Muscle of arm (tissue), 14 donors: ENCODE measurements at places on chromosomes 11 and 22.

- no peak for DNase-seq
Measured at GRCh38 chr11:24754406-24754805, 257.6 kb downstream of the LUZP2 start.

DNA sequence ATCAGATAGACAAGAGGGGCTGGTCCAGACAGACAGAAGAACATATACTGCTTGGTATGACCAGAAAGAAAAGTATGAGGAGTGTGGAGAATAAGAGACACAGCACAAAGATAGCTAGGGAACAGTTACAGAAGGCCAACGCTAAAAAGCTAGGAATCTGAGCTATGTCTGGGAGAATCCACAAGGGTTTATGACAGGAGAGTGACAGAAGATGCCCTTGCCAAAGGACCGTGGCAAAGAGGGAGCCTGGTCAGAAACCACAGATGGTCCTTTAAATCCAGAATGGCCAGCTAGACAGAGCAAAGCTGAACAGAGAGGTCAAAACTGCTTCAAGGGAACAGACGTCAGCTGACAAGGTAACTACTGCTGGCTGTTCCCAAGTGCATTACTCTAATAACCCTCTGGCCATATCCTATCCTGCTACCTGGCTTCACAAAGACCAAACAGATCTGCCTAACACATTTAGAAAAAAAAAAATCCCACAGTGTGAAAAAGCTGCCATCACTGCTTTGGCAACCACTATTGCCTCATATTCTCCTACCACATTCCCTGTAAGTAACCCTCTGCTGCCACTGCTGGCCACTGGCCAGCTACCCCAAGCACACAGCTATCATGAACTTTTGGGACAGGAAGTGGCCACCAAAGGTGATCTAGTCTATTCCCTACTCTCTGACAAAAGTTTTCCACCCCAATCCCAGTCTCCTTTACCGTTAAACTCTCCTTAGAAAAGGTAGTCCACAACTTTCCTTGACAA lies 7.3 kb downstream of the SERGEF start:
- no peak for DNase-seq

DNA sequence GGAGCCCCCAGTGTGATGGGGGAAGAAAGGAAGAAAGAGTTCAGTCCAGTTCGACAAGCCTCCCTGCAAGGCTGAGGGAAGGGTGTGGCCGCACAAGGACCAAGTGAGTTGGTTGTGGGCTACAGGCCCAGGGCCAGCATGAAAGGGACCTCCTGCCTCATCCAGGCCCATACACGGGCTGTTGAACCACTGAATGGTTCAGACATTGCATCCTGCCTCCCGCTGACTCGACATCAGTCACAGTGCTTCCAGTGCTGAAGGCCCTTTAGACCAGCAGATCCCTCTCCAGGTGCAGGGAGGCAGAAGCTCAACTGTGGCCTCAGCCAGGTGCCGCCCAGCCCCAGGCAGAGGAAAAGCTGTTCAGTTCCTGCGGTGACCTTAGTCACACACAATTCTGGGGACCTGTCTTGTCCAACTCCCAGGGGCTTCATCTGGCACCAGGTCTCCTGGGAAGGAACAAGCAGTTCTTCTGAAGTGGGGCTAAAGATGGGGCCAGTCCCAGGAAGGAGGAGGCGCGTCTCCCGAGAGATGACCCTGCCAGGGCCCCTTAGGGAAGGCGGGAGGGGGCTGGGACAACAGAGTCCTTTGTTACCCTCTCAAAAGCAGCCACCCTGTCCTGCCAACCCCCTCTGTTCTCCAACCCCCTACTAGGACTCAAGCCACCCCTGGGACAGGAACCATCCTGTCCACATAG lies 6.6 kb downstream of the ARRB1 start:
- no peak for DNase-seq

DNA sequence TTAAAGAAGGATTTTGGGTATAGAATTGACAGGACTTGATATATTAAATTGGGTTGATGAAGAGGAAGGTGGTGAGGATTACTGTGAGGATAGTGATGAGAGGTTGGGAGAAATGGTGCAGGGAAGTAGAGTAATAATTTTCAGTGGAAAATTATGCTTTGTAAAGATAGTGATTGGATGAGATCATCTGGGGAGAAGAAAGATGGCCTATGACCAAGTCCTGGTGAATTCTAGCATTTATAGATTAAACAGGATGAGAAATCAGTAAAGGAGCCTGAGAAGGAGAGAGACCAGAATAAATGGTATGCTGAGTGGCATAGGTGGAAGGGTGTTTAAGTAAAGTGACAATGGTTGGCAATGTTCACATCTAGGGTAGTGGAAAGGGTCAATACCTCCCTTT lies 15.0 kb downstream of the IPO7 start:
- no peak for DNase-seq

- DNase-seq: peak; percentile 33
Measured at GRCh38 chr11:86800076-86800959, at the start of gene PRSS23. PRSS23 (plus strand) TSS chr11:86800542; CDS start chr11:86807644, 7,102 bp downstream.

- DNase-seq: peak; percentile 42
Measured at GRCh38 chr11:74749127-74749964, 697 bp downstream of the RNF169 start.

DNA sequence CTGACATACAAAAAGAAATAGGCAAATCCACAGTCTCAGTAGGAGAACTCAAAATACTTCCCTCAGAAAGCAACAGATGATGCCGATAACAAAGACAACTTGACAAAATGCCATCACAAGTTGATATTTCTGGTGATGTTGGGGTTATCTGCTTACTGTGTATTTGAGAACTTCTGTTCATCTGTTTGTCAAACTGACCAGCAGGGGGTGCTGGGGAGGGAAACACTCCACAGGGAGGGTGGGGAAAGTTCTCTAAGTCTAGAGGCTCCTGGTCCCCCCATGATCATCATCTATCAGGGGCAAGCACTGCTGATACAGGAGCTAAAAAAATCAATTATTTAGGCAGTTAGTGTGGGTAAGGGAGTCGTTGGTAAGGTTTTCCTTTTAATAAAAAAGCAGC lies 19.2 kb downstream of the GLYATL1 start:
- no peak for DNase-seq

DNA sequence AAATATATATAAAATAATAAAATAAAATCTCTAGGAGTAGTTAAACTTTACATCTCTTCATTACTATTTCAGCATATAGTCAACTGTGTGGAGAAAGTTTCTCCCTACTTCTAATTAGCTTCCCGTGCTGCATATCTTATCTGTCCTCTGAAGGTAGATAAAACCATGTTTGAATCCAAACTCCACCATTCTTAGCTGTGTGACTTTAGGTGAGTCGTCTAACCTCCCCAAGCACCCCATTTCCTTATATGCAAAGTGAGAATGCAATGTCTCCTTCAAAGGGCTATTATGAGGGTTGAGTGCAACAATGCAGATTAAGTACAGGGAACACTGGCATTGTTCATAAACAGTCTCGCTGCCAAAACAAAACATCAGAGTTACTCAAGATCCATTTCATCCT lies 80.8 kb upstream of the DRD2 start:
- DNase-seq: no peak

DNA sequence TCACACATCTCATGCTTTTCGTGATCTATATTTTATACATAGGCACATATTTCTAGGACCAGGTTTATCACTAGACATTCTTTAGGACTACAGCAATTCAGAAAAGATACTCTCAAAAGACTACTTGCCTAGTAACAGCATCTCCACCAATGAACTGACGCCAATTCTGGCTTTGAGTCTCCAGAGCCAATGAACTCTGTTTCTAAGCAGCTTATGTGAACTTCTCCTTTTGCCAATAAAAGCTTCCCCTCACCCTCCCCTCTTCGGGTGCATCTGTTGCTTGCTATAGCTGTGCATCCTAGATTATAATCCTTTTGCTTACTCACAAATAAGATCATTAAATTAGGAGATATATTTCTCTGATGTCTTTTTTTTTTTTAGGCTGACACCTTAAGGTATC lies 11.4 kb upstream of the ANKK1 start:
- DNase-seq: peak; percentile 66

- no peak for DNase-seq
Measured at GRCh38 chr11:61967924-61968757, 707 bp upstream of the FTH1 start.

- peak; percentile 91 for DNase-seq
Measured at GRCh38 chr11:4187055-4187988, 92.7 kb downstream of the RRM1 start.

- no peak for DNase-seq
Measured at GRCh38 chr11:20022363-20023081, 137.8 kb downstream of the DBX1 start.

GRCh38 chr11:60069450-60069849 lies 13.0 kb downstream of the MS4A3 start:
- DNase-seq: no peak

- no peak for DNase-seq
Measured at GRCh38 chr11:47928426-47928825, 51.9 kb upstream of the PTPRJ start.

DNA sequence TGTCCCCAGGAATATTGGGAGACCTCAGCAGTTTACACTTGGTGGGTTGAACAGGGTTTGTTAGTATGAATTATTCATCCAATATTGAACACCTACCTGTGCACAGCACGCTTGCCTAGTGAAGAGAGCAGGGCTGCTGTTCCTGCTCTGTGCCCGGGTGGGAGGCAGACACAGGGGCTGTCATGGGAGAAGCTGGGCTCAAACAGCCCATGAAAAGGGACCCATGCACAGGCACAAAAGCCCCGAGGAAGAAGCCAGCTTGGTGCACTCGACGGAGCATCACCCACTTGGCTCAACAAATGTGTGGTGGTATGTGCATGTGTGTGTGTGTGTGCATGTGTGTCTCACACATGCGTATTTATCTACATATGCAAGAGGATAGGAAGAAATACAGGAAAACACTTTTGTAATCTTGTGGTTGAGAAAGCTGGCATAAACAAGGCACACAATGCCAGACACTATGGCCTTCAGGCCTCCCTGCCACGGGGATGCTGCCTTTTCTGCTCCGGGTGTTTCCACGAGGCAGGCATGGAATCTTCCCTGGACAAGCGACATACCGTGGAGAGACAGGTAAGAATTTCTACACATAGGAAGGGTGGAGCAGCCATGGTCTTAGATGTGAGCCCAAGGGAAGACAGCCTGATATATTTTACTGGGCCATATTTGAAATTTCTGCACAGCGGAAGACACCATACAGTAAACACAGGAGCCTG lies 5.0 kb upstream of the APOBEC3A start:
- DNase-seq: no peak

- DNase-seq: no peak
Measured at GRCh38 chr11:43644621-43645299, 35.8 kb upstream of the HSD17B12 start.

DNA sequence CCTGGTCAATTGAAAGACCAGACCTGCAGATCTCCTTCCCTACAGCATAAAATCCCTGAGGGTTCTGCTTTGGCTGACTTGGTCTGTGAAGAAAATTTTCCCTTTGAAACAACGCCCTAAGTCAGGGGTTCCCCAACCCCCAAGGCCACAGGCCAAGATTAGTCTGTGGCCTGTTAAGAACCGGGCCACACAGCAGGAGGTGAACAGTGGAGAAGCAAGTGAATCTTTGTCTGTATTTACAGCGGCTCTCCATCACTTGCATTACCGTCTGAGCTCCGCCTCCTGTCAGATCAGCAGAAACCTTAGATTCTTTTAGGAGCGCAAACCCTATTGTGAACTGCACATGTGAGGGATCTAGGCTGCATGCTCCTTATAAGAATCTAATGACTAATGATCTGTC lies 38.2 kb downstream of the CCDC83 start:
- DNase-seq: no peak
